ENCODE measurements at places on chromosomes 12 and 14.

DNA sequence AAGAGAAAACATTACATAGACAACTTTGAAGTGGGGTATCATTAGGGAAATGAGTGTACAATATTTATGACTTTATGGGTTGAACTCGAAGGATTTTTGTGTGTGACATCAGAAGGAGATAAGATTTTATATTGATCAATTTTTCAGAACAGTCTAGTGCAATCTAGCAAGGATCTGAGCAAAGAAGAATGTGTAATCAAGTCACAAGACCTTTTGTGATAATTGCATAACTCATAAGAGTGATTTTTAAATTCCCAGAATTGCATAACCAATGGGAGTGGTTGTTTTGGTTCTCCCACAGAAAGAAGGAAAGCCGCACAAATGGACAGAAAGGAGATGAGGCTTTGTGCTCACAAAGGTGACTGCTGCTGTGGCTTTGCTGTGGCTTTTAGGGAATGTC lies 441.8 kb upstream of the FLRT2 start:
- no peak for DNase-seq

DNA sequence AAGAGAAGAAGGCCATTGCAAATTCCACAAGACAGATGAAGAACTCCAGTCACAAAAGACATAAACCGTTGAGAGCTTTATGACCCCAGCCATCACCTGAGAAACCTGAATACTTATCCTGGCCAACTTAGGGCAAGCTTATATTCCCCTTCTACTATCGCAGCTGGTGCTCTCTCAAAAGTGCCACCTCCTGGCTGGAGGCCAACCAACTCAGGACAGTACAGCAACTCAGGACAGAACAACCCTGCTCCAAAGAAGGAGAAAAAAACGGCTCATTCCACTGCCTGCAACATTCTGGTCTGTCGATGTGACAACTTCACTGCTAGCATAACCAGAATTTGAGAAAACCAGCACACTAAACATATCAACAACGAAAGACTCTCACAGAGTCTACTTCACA lies 9.7 kb upstream of the KRT6B start:
- DNase-seq, result no peak

DNA sequence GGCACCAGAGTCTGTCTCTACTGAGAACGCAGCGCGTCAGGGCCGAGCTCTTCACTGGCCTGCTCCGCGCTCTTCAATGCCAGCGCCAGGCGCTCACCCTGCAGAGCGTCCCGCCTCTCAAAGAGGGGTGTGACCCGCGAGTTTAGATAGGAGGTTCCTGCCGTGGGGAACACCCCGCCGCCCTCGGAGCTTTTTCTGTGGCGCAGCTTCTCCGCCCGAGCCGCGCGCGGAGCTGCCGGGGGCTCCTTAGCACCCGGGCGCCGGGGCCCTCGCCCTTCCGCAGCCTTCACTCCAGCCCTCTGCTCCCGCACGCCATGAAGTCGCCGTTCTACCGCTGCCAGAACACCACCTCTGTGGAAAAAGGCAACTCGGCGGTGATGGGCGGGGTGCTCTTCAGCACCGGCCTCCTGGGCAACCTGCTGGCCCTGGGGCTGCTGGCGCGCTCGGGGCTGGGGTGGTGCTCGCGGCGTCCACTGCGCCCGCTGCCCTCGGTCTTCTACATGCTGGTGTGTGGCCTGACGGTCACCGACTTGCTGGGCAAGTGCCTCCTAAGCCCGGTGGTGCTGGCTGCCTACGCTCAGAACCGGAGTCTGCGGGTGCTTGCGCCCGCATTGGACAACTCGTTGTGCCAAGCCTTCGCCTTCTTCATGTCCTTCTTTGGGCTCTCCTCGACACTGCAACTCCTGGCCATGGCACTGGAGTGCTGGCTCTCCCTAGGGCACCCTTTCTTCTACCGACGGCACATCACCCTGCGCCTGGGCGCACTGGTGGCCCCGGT lies at the start of gene PTGDR:
Gene PTGDR, plus strand, starts transcription at position 198 of the 778 bp plus-strand sequence. Its CDS starts 117 bp downstream, at position 315.
- DNase-seq, result no peak

- DNase-seq, result no peak
Measured at GRCh38 chr14:80906946-80907345, 34.6 kb downstream of the CEP128 start.

GRCh38 chr12:13727707-13728195 lies 253.7 kb downstream of the GRIN2B start:
- DNase-seq, result no peak

GRCh38 chr12:58880639-58881038 lies 39.7 kb downstream of the LRIG3 start:
- DNase-seq, result no peak

GRCh38 chr12:42422785-42423184 lies 96.8 kb downstream of the PPHLN1 start:
- no peak for DNase-seq

GRCh38 chr14:101929946-101930345 lies 34.4 kb upstream of the DYNC1H1 start:
- peak; percentile 42 for DNase-seq

GRCh38 chr12:46958599-46959290 lies 120.7 kb upstream of the PCED1B start:
- no peak for DNase-seq

DNA sequence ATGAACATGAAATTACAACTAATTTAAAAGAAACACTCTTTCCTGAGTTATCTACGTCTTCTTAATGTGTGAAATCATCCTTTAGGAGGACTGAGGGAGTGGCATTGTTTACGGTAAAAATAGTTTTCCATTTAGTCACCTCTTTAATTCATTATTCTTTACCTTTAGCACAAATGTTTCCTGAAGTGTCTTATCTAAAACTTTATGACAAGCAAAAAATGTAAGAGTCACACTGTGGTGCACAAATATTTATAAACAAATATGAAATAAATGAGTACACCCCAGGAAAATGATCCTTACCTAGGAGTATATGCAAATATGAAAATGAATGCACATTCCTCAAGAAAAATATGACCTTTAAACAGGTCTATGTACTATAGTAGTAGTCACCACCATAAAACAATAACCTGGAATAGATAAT lies 104.6 kb downstream of the PTPRR start:
- DNase-seq, result peak; percentile 47

- no peak for DNase-seq
Measured at GRCh38 chr12:100593490-100593889, 20.0 kb downstream of the GAS2L3 start.

GRCh38 chr14:105049753-105050550 lies 15.3 kb downstream of the GPR132 start:
- no peak for DNase-seq

DNA sequence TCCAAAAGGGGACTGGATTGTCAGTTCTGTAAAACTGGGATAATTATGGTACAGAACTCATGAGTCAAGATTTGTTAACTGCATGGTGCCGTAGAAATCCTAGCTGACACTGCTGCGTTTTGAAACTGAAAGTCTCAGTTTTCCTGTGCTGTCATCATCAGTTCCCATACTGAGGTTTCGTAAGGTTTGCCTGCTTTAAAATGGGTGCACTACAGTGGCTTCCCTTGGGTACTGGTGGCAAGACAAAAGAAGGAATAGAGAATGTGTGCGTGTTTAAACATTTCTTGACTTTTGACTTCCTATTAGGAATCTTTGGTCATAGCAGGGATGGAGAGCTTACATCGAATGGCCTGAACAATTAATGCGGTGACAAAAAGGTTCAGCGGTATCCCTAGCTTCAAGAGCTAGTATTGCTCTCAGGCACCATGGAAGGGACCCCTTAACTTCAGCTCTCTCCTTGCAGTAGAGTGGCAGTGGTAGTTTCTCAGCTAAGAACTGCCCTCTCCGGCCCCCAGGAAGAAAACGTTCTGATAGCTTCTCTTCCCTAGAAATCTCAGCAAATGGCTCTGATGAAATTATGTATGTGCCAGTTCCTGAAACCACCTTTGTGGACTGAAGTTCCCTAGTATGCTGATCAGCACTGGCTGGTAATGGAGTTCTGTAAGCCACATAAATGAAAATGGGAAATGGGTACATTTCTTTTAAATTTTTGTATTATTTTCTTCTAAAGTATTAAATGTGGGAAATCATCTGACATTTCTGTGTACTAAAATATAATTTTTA lies 28.9 kb downstream of the ANO6 start:
- DNase-seq, result no peak

DNA sequence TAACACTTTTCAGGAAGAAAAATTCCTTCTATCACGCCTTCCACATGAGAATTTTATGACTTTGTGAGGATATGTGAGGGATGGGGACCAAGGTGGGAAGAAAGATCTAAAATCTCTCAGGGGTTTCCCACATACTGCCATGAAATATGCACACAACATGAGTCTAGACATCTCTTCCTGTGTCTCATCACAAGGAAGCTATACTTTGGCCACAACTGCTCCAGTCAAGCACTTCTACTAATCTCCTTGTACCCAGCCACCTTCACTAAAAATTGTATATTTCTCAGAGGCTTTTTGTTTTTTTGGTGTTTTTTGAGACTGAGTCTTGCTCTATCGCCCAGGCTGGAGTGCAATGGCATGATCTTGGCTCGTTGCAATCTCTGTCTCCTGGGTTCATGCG lies 3.2 kb downstream of the OSBPL8 start:
- DNase-seq, result no peak

DNA sequence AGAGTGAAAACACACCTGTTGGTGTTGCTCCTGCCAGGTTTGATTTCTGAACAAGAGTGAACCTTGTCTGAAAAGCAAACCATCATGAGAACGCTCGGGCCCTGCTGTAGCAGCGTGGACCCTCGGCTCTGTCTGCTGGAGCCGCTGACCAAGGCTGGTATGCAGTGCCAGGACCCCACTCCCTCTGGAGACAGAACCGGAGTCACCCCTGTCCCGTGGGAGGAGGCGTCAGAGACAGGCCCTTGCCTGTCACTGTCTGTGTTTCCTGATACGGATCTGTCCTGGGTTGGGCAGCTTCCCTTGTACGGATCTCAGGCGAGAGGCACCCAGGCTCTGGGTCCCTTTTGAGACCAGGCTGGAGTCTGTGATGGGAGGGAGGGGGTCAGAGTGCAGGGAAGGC lies 111.6 kb downstream of the ADGRD1 start:
- no peak for DNase-seq

DNA sequence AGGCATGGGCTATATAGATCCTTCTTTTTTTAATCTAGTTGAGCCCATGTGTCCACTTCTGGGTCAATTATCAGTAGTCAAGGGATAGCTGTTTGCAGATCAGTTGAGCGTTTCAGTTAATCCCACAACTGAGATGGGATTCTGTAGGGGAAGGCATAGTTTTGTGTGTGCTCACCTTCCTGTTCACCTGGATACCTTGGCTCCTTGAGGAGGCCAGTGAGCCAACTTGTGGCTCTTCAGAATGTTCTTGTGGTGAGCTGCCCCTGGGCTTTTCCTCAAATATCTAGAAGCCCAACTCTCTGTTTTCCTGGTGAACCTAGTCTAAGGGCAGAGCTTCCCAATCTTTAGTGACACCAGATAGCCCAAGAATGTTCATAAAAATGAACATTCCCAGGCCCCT lies 302.9 kb upstream of the TBX3 start:
- no peak for DNase-seq

- no peak for DNase-seq
Measured at GRCh38 chr12:15272376-15272775, 49.9 kb upstream of the PTPRO start.

DNA sequence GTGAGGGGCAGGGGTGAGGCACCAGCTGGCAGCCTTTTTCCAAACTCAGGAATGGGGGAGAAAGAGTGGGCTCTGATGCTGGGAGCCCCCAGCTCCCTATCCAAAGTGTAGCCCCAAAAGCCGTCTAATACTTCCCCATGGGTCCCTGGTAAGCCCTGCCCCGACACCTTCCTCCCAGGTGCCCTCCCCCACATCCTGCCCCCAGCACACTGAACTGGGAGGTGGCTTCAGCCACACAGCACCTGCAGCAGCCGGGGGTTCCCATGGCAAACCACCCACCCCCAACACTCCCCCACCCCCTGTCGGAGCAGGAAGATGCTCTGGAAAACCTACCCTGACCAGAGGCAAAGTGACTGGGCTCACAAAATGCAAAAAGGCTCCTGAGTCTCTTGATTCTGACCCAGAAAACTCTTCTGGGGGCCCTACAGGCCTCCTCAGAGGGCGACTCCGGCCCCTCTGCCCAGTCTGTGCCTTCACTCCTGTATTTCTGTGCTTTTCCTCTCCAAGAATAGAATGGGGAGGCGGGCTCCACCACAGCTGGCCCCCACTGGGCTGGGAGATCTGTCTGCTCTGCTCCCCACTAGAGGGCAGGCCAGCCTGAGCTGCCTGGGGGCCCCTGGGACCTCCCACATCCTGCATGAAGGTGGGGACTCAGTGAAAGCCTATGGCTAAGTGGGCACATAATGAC lies 81.6 kb downstream of the ITPK1 start:
- no peak for DNase-seq

- DNase-seq, result no peak
Measured at GRCh38 chr14:60944204-60944603, 36.7 kb downstream of the TRMT5 start.

DNA sequence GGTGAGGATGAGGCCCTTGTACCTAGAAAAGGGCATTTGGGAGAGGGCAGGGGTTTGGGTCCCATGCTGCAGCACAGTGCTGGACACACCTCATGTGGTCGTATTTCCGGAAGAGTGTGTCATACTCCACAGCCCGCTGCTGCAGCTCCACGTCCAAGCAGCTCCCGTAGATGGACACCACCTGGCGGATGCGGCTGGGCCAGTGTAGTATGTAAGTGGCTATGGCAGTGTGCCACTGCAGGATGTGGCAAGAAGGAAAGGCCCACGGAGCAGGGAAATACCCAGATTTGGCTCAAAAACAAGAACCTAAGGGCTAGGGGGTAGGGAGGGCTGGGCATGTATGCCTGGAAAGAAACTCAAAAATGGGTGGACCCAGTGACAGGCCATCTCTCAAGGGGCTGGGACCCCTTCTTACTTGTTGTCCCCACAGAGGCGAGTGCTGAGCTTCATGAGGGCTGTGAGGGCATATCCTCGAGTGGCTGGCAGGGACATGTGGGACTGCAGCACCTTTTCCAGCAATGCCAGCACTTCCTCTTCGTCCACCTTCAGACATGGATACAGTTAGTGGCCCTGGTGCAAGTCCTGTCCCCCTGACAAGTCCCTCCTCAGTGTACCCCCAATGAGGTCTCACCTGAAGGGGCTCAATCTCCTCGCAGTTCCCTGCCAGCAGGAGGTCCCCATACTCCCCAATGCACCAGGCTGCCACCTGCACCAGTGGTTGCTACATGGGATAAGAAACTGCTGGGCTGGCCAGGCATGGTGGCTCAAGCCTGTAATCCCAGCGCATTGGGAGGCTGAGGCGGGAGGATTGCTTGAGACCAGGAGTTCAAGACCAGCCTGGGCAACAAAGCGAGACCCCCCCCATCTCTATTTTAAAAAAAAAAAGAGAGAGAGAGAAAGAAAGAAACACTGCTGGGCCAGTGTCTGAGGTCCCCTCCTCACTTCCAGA lies 5.4 kb downstream of the AP1G2 start:
- DNase-seq, result no peak
